AG10803 (cell line): ENCODE measurements at places on chromosomes 16 and 17.

- no peak for DNase-seq
Observed at GRCh38 chr17:61362396-61362795, 37.2 kb upstream of the TBX2 start.

DNA sequence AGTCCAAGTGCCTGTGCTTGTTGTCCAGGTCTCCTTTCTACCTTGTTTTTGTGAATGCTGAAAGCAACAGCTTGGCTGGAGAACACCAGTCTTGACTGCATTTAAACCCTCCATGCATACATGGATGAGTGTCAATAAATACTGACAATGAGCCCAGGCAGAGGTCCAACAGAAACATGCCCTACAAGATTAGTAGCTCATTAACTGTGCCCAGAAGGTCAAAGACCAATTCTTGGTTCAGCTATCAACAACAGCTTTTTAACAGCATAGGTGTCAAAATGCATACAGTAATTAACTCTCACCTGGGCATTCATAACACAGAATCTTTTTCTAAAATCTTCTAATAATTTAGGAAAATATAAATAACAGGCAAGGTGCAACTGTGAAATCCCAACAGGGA lies 63.2 kb downstream of the N4BP1 start:
- DNase-seq = no peak

DNA sequence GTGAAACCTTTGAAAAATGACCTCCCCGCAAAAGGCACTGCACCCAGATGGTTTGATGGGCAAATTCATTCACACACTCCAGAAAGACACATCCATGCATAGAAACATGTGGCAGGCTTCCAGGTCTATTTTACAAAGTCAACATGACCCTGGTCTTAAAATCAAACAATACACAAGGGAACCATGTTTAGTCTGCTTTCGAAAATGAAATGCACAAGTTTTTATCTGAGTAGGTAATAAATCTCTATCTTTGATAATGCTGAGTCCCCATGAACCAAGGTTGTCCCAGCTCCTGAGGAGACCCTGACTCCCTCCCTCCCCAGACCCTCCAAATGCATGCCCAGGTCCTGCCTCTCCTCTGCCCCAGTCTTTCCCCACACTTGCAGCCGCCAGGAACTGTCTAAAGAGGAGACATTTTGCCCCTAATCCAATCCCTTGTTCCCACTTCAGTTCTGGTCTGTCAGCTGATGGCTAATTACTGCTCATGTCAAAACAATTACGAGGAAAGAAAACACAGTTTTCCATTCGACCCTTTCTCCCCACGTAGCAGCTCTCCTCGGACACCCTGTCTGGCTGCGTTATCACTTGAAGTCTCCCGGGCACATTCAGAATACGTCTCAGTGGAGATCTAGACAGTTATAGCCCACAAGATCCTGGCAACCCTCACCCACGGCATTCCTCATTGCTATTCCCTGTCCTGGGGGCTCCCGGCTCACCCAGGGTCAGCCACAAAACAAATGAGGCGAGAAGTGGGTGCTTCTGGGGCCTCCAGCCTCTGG lies 68.8 kb upstream of the RCVRN start:
- DNase-seq = no peak

DNA sequence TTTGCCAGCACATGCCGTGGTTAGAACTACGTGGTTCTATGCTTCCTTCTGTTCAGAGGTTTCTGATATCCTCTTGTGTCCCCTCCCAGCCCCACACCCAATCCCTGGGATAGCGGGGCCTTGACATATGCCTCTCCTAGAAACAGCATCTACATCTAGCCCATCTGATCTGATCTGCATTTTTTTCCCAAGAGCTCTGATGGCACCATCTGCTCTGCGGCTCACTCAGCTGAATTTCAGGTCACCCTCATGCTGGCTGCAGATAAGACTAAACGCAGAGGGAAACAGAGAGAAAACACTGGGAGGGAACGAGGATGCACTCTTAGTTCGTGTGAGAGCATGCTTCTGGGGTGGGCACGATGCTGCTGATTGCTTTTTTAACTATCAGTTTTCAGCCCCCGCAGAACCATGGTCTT lies 10.7 kb downstream of the WIPI1 start:
- no peak for DNase-seq

- DNase-seq = no peak
Observed at GRCh38 chr16:2343211-2343610, 2.7 kb upstream of the ABCA3 start.

DNA sequence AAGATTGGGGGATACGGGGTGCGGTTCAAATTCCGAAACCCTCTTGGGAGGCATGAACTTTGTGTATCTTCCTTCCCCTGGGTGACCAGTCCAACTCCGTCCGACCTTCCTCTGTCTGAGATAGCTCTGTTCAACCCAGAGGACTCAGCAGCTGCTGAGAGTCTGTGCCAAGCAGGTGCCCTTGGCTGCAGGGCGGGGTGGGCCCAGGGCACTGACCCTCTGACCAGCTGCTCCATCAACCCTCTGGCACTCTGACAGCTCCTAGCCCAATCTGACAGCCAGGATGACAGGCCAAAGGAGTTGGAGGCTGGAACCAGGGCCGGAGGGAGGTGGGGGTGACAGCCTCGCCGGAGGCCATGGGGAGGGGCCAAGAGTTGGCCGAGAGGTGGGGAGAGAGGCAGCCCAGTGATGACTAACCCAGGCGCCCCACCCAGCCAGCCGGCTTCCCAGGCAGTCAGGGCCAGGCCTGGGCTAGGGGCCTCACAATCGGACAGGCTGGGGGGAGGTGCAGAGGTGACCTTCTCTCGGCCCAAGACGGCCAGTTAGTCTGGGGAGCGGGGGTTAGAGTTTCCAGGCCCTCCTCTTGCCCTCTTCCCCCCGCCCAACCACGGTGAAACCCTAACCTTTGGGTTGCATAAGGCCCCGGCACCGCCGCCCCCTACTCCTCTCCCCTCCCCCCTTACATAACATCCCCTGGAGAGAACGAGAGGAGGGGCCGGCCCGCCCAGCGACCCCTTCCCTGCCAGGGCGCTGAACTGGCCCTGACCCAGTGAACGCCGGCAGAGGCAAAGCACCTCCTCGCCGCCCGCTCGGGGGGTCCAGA lies 5.0 kb upstream of the TLCD2 start:
- DNase-seq = peak; percentile 94

- peak; percentile 63 for DNase-seq
Observed at GRCh38 chr17:59498530-59499307, 66.7 kb upstream of the DHX40 start.

- DNase-seq = no peak
Observed at GRCh38 chr16:64990101-64990500, 131.8 kb downstream of the CDH11 start.

GRCh38 chr17:12522743-12523183 lies 142.9 kb upstream of the MYOCD start:
- peak; percentile 64 for DNase-seq

GRCh38 chr17:45314741-45315647 lies 1.8 kb downstream of the MAP3K14 start:
- no peak for DNase-seq

GRCh38 chr17:62075308-62075815 lies 10.3 kb upstream of the MED13 start:
- DNase-seq = no peak

DNA sequence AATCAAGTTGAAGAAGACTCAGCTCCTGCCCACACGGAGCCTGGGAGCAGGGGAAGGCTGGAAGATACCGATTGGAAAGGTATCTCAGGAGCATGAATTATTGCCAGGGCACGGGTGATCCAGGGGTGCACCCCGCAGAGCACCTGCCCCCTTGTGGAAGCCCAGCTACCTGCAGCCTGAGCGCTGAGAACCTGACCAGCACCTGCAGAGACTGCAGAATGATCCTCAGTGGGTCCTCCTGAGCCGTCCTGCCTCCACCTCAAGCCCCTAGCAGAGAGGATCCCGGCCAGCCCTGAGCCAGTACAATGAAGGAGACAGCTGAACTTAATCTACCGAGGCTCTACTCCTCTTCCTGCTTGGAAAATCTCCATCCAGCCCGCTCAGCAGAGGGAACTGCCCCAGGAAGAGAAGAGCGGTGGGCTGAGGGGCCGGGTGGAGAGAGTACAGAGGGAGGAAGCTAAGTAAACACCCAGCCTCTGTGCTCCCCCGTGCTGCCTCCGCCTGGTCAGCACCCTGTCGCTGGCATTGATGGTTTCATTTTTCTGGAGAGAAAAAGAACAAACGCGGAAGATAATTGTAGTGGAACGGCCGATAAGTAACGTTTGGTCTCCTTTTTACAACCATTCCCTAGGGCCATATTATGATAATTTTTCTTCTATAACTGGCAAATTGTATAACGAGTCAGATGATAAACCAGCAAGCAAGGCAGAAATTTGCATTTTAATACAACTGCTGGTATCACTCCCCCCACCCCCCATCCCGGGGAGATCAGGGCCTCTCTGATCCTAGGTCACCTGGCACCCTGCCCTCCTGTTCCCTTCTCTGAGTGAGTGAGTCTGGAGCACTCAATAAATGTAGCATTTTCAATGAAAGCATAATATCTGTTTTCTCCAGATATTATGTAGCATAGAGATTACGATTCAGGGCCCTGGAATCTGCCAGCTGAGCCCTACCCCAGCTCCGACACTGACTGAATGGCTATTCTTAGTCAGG lies 204.5 kb upstream of the RPL38 start:
- DNase-seq = no peak

GRCh38 chr16:52440248-52440647 lies 106.7 kb downstream of the TOX3 start:
- no peak for DNase-seq

- no peak for DNase-seq
Observed at GRCh38 chr17:65487161-65487560, 74.3 kb downstream of the AXIN2 start.

GRCh38 chr17:48547808-48548522 lies 3.1 kb upstream of the HOXB2 start:
- DNase-seq = peak; percentile 82
